Ovary (tissue), 10 donors: ENCODE measurements at places on chromosomes 11 and 22. TPM values are rescaled to one million over a fixed set of nuclear protein-coding genes. Genes with fewer than 3 reads are reported as not detected.
A peak's percentile ranks its signal among the peaks of the same experiment; 100 is the strongest.

DNA sequence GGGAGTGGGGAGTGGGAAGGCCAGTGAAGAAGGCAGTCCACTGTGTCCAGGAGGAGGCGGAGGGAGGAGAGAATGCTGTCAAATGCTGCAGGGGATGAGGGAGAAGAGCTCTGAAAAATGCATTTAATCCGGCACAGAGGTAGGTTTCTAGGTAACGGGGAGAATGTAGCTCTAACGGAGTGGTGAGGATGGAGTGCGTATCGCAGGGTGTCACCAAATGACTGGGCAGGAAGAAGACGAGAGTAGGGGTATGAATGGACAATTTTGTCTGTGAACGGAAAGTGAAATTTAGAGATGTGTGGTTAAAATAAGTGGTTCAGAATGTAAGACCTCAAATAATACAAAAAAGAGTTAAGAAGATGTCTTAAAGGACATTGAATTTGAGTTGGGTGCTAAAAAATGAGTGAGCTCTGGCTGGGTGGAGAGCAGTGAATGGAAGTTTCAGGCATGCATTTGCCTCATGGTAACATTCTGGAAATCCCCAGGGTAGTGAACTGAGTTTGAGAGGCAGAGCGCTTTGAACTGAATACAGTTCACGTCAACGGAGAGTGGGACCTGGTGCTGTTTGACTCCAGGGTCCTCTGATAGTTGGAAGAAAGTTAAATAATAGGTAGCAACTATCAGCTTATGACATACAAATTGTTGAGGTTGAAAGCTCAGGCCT lies 81.3 kb upstream of the CADM1 start:
- no peak overlapping the region for H3K27ac ChIP-seq
- DNase-seq = no peak
- H3K27me3 ChIP-seq = no peaks in the 10 kb centered on the region
- no peaks in the 10 kb centered on the region for H3K36me3 ChIP-seq

Gene CEND1
- total RNA-seq = not detected

DNA sequence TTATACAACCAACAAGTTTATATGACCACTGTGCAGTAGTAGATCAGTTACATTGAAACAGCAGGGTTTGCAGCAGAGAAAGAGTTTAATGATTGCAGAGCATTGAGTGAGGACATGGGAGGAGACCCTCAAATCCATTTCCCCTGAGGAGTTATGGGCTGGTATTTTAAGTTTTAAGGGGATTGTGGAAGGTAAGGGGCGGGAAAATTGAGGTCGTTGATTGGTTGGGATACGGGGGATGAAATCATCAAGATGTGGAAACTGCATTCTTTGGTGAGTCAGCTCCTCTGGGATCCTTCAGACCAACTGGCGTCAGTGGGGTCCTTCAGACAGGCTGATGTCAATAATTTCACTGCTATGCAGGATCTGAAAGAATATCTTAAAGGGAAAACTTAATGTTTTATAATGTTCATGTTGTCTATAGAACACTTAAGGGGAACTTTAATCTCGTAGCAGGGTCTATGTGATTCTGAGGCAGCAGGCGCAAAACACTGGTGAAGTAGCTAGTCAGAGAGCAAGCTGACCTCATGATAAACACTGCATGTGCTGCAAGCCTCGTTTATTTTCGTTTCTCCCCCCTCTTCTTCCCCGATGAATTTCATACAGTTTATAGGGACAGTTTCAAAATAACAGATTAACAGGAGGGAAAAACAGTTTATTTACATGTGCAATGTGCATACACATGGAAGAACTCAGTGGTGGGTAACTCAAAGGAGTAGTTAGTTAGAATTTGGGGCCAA lies 17.4 kb upstream of the BACE1-AS start:
- H3K27ac ChIP-seq = no peak overlapping the region
- no peaks in the 10 kb centered on the region for H3K27me3 ChIP-seq
- H3K4me3 ChIP-seq = no peak overlapping the region
- H3K36me3 ChIP-seq = no peaks in the 10 kb centered on the region
- DNase-seq = no peak

Gene PNPLA5
- not detected for total RNA-seq

Gene MTMR3
- 46.9 TPM for total RNA-seq

GRCh38 chr22:38104084-38104483 lies 6.4 kb downstream of the BAIAP2L2 start:
- no peak overlapping the region for H3K4me3 ChIP-seq
- no peak for DNase-seq
- no peak overlapping the region for H3K27ac ChIP-seq
- H3K27me3 ChIP-seq = no peaks in the 10 kb centered on the region
- H3K4me1 ChIP-seq = no peaks in the 10 kb centered on the region
- no peaks in the 10 kb centered on the region for H3K36me3 ChIP-seq

DNA sequence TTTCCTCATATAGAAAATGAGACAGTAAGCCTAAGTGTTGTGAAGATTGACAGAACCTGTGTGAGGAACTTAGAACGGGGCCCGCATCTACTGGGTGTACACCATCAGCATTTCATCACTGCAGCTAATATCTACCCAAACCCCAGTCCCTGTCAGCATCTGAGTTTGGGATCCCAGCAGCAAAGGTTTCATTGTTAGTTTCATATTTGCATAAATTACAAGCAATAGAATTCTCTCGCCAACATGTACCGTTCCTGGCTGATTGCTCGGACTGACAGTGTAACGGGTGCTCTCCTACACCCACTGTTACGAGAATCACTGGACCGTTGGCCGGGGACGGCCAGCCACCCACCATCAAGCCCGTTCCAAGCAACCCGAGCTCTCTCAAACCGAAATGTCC lies 10.4 kb upstream of the TMPRSS6 start:
- DNase-seq = no peak
- no peaks in the 10 kb centered on the region for H3K4me1 ChIP-seq
- H3K4me3 ChIP-seq = no peak overlapping the region
- no peak overlapping the region for H3K27ac ChIP-seq

Gene NLRX1
- total RNA-seq = 11.9 TPM

DNA sequence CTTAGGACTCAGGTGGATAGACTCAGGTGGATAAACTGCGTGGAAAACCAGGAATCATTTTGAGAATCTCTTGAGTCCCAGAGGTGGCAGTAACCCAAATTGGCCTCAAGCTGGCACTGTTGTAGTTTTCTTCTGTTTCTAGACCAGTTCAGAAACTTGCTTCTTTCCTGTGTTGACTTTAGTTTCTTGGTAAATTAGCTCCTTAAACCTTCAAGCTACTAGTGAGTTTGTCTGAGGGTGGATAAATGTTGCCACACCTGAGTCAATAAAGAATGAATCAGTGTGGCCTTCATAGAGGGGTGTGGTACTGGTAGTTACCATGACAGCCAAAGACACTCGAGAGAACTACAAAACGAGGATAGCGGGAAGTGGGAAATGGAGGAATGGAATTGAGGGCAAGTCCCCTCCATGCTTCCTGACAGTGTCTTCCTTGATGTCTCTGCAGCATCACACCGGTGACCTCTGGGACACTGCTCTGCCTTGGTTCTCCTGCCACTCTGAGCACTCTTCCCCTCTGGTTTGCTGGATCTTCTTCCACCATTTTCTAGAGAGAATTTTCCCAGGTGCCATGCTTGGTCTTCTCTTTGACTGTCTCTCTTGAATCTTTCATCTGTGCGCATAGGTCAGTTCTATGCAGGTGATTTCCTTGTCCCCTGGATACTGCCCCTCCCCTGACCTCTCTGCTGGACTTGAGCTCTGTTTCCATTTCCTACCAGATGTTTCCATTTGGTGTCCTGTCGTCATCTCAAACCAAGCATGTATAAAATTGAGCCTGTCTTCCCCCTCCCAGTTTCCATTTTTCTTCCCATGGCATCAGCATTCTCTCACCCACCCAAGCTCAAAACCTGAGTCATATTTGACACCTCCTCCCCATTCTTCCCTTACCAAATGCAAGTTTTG lies 7.2 kb downstream of the POLD4 start:
- DNase-seq = no peak
- H3K27me3 ChIP-seq = no peaks in the 10 kb centered on the region
- H3K4me3 ChIP-seq = no peak overlapping the region
- H3K36me3 ChIP-seq = no peaks in the 10 kb centered on the region
- H3K27ac ChIP-seq = no peak overlapping the region

- no peak overlapping the region for H3K4me3 ChIP-seq
- DNase-seq = no peak
- H3K36me3 ChIP-seq = no peaks in the 10 kb centered on the region
These were observed 8.2 kb downstream of the ABCG4 start for GRCh38 chr11:119157063-119157462.

GRCh38 chr11:35478471-35479091 lies 46.8 kb downstream of the PAMR1 start:
- H3K27me3 ChIP-seq = no peaks in the 10 kb centered on the region
- H3K36me3 ChIP-seq = no peaks in the 10 kb centered on the region
- H3K27ac ChIP-seq = no peak overlapping the region
- peaks cover 3% of the 10 kb centered on the region for H3K4me1 ChIP-seq

GRCh38 chr11:111729071-111729830 lies 36.9 kb downstream of the PPP2R1B start:
- H3K27ac ChIP-seq = peak overlapping the region; percentile 98
- no peaks in the 10 kb centered on the region for H3K36me3 ChIP-seq
- peaks cover 41% of the 10 kb centered on the region for H3K4me1 ChIP-seq
- no peak for DNase-seq

Gene HEPHL1
- not detected for total RNA-seq

- H3K27me3 ChIP-seq = no peaks in the 10 kb centered on the region
- H3K4me3 ChIP-seq = no peak overlapping the region
- no peaks in the 10 kb centered on the region for H3K36me3 ChIP-seq
- H3K4me1 ChIP-seq = peaks cover 3% of the 10 kb centered on the region
- DNase-seq = peak; percentile 34
These were observed 16.0 kb upstream of the BMAL1 start for GRCh38 chr11:13261591-13262061.

DNA sequence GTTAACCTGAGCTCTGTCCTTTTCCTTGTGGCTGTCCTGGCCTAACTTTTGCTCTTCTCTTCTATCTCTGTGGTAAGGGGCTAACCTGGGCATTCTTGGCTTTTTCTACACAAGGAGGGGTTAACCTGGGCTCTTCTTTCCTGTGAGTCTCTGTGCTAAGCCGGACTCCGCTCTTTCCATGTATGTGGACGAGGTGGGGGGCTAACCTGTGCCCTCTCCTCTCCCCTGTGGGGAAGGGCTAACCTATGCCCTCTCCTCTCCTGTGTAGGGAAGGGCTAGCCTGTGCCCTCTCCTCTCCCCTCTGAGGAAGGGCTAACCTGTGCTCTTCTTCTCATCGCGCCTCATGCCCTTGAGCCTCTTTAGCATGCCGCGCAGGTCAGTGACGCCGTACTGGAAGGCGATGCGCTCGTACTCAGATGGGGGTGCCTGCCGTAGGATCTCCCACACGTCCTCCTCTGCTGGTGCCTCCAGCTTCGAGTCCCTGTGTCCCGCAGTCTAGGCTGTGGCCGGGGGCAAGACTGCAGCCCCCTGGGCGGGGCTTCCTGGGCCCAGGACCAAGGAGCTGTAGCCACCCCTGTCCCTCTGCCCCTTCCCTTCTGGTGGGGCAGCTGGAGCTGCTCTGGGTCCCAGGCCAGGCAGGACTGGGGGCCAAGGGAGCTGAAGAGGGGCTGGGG lies 6.5 kb downstream of the MYBPC3 start:
- no peak overlapping the region for H3K4me3 ChIP-seq
- H3K27me3 ChIP-seq = no peaks in the 10 kb centered on the region
- no peak overlapping the region for H3K27ac ChIP-seq
- no peak for DNase-seq
- no peaks in the 10 kb centered on the region for H3K4me1 ChIP-seq
